Activated B cell treated with CpG ODN at 0.5 μM for 24 hours (primary cell): ENCODE measurements at places on chromosomes 7 and 10.

GRCh38 chr7:996079-996872, 13.3 kb downstream of the CYP2W1 start:
- no peak for DNase-seq

- DNase-seq, result no peak
These were observed 494.9 kb upstream of the PODXL start for GRCh38 chr7:132051311-132051710.

GRCh38 chr7:149741629-149742028, 31.8 kb downstream of the ZNF467 start:
- DNase-seq, result no peak

DNA sequence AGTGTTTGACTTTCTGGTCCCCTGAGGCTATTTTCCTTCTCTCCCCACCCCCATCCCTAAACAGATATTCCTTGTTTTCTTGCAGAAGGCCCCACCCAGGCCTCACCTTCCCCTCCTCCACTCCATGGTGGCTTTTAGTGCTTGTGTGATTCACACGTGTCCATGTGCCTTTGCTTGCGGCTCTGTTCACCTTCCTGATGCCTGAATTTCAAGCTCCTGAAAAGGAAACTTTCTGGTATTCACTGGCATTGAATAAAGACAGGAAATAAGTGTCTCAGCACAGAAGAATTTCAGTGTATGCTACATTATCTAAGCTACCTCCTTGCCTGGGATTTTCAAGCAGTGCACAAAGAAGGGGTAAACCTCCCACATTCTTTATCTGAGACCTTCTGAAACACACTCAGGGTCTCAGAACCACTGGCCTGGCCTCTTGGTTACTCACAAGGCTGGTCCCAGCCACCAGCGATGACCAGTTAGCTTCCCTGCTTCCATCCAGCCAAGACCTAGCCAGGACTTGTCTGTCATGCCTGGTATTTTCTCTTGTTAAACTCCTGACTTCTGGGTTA, 17.2 kb upstream of the UBE2H start:
- DNase-seq, result no peak

GRCh38 chr7:4675771-4676367, 6.2 kb upstream of the FOXK1 start:
- DNase-seq, result no peak

DNA sequence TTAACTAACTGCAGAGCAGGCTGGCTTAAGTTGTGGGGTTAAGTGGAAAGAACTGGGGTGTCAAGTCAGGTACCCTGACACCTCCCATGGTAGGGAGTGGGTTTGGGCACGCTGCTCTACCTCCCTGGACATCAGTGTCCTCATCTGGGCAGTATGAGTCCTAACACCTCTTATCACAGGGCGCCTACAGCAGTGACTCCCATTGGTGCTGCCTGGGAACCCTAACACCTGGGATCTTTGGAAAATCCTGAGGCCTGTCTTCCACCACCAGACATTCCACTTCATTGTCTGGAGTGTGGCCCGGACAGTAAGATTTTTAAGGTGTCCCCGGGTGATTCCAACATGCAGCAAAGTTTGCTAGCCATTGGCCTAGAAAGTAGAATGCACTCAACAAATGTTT, 239.1 kb downstream of the SKAP2 start:
- no peak for DNase-seq

- DNase-seq, result no peak
These were observed 99.4 kb upstream of the TMEM106B start for GRCh38 chr7:12111422-12112405.

GRCh38 chr10:124739119-124739921, 4.9 kb downstream of the FAM53B start:
- no peak for DNase-seq

DNA sequence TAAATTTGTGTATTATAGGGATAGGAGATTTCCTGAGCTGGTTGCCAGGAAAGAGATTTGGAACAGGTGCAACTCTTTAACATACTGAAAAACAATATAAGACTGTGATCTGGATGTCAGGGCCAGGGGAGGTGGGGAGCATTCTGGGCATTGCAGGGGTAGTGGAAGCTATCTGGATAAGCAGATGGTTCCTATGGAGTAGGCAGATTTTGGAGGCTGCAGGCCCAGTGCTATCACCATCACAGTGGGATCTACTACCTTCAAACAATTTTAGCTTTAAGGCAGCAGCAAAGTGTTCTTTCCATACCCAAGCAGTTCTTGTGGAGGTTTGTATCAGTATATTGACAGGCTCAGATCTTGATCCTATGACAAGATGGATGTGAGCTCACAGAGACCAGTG, 71.1 kb downstream of the ADAM22 start:
- DNase-seq, result no peak

- no peak for DNase-seq
These were observed at the start of gene HOXA11 for GRCh38 chr7:27185013-27185853. Gene HOXA11, minus strand, starts transcription at chr7:27185232. Its CDS starts 88 bp downstream, at chr7:27185144.

GRCh38 chr7:34835901-34836600, 178.0 kb downstream of the NPSR1 start:
- DNase-seq, result no peak

DNA sequence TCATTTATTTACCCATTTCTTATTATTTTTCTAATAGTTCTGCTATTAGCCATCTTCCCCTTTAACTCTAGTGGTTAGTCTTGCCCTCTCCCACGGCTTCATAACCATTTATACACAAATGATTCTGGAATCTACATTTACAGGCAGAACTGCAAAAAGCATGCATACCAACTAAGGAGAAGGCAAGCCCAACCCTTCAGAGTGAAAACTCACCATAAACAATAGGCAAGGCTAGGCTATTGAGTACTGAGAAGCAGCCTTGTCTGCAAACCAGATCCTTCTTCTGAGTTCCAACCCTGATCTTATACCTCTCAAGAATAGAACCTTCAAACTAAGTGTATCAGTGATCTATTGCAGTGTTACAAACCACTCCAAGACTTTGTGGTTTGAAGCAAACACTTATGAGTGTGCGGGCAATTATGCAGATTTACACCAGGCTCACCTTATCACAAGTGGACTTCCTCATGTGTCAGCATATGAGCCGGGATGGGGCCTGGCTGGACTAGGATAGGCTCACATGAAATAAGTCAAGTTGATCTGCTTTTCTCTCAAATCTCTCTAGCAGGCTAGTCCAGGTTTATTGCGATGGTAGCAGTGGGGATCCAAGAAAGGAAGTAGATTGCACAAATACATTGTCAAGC, 896.9 kb upstream of the PHF14 start:
- DNase-seq, result no peak

DNA sequence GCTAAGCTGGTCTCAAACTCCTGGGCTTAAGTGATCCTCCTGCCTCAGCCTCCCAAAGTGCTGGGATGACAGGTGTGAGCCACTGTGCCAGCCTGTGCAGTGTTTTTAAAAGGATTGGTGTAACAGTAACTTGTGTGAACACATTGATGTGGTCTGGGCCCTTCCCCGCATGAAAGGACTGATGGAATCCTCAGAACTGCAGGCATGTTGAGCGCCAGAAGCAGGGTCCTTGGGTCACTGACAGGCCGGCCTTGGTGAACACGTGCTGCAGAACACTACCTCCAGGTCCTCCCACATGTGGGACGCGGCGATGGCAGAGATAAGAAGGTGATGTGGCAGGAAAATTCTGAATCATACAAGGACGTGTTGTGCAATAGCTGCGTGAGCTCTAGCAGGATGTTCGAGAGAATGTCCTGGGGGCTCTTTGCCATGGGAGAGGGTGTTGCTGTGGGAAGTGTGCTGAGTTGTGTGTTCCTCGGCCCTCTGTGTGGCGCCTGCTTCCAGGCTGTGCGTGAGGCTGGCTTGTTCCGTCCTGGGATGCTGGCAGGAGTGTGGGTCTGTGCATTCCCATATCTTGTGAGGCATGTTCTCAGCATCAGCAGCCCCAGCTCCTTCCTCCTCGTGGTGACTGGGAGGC, 68.2 kb downstream of the DNAJB6 start:
- no peak for DNase-seq

DNA sequence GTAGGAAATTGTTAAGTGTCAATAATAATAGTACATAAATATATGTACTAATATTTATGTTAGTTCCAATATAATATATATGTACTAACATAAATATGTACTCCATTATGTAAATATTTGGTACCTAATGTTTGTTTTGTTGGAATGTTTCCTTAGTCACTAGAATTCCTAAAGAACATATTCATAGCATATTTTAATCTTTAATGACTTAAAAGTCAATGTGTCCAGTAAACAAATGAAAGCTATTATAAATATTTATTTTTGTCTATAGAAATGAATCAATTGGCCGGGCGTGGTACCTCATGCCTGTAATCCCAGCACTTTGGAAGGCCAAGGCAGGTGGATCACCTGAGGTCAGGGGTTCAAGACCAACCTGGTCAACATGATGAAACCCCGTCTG, 153.6 kb downstream of the GPR158 start:
- DNase-seq, result no peak

DNA sequence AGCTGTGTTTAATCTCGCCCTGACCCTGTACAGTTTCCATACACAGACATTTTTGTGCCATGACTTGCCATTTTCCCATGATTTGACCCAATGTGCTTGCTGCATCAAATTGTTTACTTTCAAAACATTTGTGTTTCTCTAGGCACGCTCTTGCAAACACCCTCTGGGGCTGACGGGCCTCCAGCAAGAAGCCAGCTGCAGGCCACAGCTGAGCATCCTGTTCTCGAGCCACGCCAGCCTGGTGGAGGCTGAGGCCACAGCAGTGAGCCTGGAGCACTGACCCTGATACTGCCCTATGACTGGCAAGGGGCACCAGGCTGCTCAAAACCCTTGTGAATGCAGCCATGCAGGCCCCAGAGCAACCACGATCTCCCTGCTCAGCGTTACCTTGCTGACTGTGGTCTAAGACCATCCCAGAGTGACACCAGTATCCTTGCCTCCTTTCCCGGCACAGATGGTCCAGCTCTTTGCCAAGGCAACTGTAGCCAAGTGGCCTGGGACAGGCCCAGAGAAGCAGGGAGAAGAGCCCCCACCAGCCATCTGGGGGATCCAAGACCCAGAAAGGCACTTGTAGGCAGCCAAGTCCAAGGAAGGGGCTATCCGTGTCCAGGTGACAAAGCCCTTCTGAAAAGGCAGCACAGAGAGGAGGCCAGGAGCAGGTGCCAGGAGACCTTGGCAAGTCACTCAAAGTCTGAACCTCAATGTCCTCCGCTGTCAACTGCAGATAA, 78.5 kb downstream of the OAT start:
- no peak for DNase-seq

DNA sequence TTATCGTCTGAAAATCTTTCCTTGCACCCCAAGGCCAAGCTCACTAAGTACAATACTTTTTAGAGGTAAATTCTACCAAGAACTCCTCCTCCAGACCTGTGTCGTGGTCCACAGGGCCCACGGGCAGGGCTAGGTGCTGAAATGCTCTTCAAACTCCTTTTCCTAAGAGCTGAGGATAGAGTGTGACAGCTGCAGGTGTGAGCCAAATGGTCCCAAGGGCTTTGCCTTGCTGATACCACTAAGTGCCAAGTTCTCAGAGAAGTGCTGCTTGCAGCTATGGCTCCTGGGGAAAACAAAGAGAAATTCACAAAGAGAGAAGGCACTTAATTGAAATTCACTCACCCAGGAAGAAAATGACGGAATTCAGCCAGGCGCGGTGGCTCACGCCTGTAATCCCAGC, 868.9 kb upstream of the AUTS2 start:
- no peak for DNase-seq

DNA sequence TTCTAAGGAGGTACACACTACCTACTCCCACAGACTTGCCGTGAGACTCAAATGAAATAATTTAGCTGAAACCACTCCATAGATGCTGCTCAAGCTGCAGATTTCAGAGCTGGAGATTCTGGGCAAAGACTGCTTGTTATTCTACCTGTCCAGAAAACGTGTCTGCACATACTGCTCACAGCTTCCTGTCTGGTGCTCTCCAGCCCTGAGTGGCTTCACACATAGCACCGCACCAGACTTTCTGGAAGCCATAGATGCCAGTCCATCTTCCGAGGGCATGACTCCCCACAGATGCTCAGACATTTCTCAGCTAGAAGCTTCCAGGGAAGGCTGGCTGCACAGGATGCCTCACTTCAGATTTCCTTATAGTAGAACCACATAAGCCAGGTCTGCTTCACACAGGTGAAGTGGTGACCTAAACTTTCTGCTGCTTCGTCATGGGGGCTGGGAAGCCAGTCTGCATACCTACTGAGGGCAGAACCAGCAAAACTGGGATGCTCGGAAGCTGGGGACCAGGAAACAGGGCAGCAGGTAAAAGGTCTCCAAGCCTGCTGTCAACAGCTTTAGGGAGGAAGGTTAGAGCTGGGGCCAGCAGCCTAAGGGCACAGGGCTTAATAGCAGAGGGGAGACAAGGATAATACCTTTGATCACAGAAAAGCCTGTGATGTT, 18.2 kb downstream of the CCDC6 start:
- no peak for DNase-seq

DNA sequence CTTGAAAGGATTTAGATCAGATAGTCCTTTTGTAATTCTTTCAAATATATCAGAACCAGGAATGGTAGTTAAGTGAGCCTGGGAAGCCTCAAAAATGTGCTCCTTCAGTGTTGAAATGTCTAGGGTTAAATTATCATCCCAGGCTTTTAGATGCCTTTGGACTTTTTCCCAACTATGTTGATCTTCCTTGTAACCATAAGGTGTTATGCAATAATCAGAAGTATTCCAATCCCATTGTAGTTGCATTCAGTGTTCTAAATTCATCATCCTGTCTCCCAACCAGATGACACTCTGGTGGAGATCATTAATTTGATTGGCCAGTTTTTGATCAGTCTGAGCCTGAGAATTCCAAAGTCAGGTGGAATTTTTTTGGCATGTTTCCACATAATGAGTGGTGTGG, 35.1 kb upstream of the AKR1C2 start:
- DNase-seq, result no peak
